Right ventricle myocardium superior (tissue), 1 donor: ENCODE measurements at places on chromosomes 16 and 17. TPM values are rescaled to one million over a fixed set of nuclear protein-coding genes. Genes with fewer than 3 reads are reported as not detected.
A peak's percentile ranks its signal among the peaks of the same experiment; 100 is the strongest.

Gene PITPNC1
- 14.6 TPM for total RNA-seq

Gene TNS4
- total RNA-seq = not detected

Gene P2RX1
- total RNA-seq = 0.08 TPM

Gene UNC45B
- total RNA-seq = 223 TPM

Gene BCAR1
- 75.4 TPM for total RNA-seq

Gene FADS6
- total RNA-seq = not detected

Gene TPSAB1
- 7.1 TPM for total RNA-seq

Gene CIBAR2
- not detected for total RNA-seq

Gene NHERF1
- 13.7 TPM for total RNA-seq

Gene USP43
- total RNA-seq = not detected

Gene C17orf107
- total RNA-seq = 0.51 TPM

Gene KRTAP2-3
- not detected for total RNA-seq

Gene ALOX12B
- total RNA-seq = not detected

Gene TBC1D26
- total RNA-seq = not detected

DNA sequence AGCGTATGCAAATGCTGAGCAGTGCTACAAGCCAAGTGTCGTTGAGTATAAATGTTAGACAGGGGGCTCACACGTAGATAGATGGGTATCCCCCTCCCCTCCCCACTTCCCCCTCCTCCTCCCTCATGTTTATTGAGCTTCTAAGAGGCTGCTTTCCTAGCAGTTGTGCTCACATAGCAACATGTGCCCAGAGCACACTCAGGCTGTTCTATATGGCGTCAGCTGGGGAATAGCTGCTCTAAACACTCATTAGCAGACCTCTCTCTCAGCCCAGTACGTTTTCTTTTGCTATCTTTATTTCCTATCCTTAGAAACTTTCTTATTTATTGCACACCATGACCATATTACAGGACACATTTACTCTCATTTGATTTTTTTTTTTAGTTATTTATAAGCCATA, 1.8 kb downstream of the KCNJ2 start:
- no peak for DNase-seq

GRCh38 chr16:55488306-55488705, 9.3 kb downstream of the MMP2 start:
- DNase-seq = no peak

DNA sequence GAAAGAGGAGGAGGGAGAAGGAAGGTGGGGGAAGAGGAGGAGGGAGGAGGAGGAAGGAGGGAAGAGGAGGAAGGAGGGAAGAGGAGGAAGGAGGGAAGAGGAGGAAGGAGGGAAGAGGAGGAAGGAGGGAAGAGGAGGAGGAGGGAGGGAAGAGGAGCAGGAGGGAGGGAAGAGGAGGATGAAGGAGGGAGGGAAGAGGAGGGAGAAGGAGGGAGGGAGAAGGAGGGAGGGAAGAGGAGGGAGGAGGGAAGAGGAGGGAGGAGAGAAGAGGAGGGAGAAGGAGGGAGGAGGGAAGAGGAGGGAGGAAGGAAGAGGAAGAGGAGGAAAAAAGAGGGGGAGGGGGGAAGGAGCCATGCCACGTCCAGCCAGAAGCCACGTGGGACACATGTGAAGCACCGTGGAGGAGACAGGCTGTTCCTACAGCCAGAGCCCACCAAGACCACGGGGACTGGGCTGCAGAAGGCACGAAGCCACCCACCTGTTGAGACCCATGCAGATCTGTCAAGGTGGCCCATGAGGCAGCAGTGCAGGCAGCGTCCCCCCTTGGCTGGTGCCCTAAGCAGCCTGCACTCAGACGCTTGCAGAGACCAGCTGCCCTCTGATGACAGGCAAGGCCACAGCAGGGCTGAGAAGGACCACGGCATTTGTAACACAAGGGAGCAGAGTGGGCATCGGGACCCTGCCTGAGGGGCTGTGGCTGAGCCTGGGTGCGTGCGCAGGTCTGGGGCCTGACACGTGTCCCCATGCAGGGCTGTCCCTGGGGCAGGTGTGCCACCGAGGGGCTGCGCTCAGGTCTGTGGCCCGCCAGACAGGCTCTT, 10.3 kb downstream of the NDUFAF8 start:
- DNase-seq = peak; percentile 27

DNA sequence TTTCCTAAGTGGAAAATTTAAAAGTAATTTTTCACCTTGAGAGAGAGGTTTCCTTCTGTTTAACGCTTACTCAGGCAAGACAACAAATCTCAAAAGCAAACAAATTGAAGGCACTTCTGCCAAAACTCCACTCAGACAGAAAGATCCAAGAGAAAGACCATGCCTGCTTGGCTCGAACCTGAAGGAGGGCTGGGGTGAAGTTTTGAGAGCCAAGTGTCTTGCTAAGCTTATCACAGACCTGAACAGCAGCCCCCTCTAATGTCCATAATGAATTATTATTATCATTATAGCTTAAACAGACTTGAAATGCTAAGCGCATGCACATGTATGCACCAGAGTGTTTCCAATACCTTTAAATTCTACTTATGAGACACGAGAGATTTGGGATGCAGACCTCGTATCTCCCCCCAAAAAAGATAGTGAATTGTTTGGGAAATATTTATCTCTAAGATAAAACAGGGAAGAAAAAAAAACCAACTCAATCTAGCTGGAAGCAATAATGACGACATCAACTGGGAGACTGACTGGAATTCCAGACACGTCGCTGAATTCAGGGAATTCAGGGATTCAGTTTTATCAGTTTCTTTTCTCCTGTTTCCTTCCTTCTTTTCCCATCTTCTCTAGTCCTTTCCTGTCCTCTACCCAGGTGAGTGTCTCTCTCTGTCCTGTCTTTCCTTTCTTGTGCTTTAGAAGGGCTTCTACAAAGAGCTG, 473.2 kb downstream of the RBFOX1 start:
- no peak for DNase-seq

- peak; percentile 62 for DNase-seq
These were observed 23.4 kb upstream of the MPO start for GRCh38 chr17:58303971-58304749.

DNA sequence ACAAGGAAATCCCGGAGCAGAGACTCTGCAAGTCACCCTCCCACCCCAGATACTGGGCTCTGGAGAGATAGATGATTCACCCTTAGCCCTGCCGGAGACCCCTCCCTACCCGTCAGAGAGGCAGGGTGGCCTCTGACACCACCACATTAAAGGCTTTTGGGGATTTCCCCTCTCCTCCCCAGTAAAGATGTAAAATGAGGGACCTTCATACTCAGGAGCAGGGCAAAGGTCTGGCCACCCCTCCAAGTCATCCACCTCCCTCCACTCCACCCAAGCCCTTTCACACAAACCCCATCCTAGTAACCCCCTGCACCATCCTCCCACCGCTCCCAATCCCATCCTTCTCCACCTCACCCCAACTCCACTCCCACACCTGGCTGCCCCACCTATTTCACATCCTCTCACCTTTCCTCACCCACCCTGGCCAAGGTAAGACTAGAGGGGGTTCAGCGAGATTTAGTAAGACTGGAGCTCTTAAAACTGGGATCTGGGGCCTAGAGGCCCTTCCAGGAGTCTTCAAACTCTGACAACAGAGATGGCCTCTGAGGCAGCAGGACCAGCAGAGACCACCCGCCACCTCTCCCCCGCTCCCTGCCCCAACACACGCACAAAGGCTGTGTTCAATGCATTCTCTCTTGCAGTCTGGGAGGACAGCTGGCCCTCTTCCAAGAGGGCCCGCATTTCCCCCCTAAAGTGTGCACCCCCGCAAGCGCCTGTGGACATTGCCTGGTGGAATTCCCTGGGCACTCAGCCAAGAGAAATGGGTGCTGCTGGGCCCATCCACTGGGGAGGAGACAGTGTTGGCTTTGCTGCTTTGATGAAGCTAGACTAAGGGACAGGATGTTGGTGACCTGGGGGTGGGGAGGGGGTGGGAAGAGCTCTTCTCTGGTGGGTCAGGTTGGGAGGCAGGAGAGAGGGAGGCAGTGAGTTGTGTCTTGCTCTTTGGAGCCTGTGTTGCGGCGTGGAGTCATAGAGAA, 1.1 kb downstream of the ABAT start:
- DNase-seq = no peak

GRCh38 chr17:39200957-39201510, 951 bp downstream of the RPL19 start:
- no peak for DNase-seq

- DNase-seq = peak; percentile 76
These were observed 7.4 kb downstream of the FOXF1 start for GRCh38 chr16:86517652-86518258.

- DNase-seq = no peak
These were observed 773.5 kb upstream of the EEF2KMT start for GRCh38 chr16:5870886-5871691.

DNA sequence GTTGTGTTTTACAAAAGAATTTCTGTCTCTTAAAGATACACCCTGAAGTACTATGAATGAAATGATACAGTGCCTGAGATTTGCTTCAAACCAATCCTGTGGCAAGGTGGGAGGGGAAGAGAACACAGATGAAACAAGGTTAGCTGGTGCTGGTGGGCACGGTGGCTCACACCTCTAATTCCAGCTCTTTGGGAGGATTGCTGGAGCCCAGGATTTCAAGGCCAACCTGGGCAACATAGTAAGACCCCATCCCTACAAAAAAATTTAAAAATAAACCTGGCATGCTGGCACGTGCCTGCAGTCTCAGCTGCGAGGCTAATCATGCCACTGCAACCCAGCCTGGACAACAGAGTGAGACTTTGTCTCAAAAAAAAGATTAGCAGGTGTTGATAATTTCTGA, 67.3 kb upstream of the FA2H start:
- no peak for DNase-seq

DNA sequence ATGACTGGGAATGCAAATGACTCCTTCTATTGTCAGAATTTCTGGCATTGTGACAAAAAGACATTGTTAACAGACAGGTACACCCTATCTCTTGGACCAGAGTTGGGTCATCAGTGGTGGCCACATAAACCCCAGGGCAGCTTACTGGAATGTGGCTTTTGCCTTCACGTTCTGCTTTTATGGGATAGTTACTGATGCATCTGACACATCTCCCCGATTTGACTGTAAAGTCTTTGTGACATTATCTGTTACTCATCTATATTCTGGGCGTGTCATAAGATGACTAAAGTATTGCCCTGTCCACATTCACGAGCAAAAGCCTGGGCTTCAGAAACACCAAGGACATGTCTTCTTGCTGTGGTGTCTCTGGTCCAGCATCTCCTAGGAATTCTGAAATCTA, 18.7 kb upstream of the AQP8 start:
- DNase-seq = no peak

DNA sequence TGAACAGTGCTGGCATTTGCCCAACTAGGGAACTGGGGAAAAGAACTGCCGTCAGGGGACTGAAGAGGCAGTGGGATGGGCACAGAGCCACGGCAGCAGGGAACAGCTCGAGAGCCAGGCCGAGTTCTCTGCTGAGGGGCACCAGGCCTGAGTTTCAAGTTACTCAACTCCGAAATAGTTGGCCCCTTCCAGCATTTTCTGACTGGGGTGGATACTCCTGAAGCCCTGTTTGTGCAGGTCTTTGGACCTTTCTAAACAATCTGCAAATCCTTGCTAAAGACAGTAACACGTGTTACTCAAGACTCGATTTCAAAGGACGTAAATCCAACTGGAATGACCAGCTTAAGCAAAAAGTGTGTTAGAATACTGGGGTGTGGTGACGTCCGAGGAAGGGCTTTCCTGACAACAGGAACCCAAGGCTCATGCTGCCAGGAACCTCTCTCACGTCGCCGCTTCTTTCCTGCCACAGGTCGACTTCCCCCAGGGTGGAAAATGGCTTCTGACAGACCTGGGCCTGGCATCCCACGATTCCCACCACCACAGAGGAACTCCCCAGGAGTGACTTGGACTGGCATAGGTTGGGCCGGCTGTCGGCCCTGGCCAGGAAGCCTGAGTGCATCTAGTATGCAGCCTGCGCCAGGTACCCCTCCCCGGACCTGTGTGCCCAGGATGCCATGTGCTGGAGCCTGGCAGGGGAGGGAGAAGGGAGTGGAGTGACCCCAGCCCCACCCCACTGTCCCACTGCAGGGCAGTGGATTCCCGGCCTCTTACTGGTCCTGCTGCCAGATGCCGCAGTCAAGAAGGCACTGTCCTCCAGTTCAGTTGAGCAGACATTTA, 71.9 kb downstream of the N4BP1 start:
- DNase-seq = peak; percentile 86

- peak; percentile 82 for DNase-seq
These were observed 13.3 kb upstream of the YWHAE start for GRCh38 chr17:1413281-1413791.

DNA sequence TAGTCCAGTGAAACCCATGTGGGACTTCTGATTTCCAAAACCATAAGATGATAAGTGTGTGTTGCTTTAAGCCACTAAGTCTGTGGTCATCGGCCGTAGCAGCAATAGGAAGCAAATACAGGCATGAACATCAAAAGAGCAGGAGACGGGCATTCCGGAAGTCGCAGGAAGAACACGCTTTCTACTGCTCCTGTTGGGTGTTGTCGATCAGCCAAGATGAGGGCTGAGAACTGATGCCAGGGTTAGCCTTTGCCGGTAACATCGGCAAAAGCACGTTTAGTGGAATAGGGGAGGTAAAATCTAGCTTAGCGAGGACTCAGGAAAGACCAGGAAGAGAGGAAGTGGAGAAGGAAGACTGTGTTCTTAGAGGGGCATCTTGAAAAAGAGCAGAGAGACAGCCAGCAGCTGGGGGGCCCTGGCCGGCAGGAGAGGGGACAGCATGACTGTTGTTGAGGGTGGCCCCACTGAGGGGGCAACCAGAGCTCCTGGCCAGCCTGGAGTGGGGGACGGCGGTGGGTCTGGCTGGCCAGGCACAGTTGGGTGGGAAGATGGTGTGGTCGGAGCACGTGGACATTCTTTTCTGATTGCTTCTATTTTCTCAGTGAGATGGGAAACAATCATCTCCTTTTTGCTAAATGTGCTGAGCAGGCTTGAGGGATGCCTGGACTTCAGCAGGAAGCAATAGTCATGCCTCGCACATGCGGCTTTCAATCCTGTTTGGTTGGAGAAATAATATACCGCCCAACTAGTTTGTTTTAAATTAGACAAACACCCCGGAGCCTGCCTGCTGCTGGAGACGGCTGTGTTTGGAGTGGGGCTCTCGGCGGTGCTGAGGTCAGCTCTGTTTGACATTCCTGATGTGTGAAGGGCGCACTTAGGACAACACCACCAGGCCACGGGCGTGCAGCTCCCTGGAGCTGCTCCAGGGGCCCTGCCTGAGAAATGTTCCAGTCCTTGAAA, 109.9 kb downstream of the METRNL start:
- DNase-seq = peak; percentile 70

GRCh38 chr16:16021988-16022682, 72.7 kb downstream of the ABCC1 start:
- DNase-seq = peak; percentile 97
